ENCODE measurements at places on chromosomes 11 and 22. TPM values are rescaled to one million over a fixed set of nuclear protein-coding genes. Genes with fewer than 3 reads are reported as not detected.

The CECR2 gene
- total RNA-seq, result not detected

The OR2AG1 gene
- not detected for total RNA-seq

- no peak for DNase-seq
Observed at GRCh38 chr22:40399621-40400020, 29.2 kb downstream of the SGSM3 start.

DNA sequence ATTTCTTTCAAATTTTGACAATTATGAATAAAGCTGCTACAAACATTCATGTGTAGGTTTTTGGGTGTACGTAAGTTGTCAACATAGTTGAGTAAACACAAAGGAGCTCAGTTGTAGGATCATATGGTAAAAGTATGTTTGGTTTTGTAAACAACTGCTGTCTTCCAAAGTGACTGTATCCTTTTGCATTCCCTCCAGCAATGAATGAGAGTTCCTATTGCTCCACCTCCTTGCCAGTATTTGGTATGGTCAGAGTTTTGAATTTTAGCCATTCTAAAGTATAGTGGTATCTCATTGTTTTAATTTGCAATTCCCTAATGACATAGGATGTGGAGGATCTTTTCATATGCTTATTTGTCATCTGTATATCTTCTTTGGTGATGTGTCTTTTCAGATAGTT lies 28.0 kb upstream of the PHOX2A start:
- no peak for DNase-seq

GRCh38 chr22:31344578-31345330 lies 1.4 kb downstream of the PATZ1 start:
- DNase-seq, result no peak

- DNase-seq, result no peak
Observed at GRCh38 chr11:82539669-82540068, 194.0 kb downstream of the FAM181B start.

- no peak for DNase-seq
Observed at GRCh38 chr11:61367406-61367805, 5.2 kb downstream of the TMEM138 start.

GRCh38 chr11:69889400-69890318 lies 70.4 kb upstream of the FGF3 start:
- no peak for DNase-seq

GRCh38 chr11:96199563-96200025 lies 143.4 kb downstream of the MAML2 start:
- DNase-seq, result peak; percentile 62

DNA sequence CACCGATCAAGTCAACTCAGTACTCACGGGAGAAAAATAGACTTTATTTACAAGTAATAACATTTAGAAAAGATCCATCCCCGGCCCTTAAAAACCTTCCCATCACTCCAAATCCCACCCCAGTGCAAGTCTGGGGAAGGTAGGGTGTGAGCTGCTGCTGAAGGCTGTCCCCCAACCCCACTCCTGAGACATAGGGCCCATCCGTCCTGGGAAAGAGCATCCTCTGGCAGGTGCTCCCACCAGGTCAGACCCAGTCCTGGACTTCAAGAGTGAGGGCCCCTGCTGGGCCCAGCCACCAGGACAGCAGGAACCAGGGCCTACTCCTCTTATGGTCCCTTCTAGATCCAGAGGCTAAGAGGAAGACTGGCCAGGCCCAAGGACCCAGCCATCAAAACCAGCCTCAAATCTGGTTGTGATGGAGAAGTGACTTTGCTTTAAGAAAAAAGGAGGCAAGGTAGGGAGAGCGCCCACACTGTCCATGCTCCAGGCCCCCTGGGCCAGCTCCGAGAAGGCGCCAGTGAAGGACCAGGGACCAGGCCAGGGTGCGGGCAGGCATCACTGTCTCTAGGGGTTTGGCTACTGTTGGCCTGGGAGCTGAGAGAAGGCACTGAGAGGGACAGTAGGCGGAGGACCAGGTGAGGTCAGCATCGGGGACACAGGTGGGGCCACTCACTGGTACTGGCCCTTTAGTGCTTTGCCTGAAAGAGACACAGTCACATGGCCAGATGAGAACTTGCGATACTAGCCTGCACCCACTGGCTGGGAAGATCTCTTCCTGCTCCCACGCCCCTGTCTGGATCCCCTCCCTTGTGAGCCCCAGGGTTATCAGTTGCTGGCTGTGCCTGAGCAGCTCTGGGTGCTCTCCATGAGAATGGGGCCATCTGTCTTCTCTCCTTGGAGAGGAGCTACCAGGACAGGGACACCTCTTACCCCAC lies 4.4 kb downstream of the IL18BP start:
- no peak for DNase-seq
